Heart right ventricle (tissue), 16 donors: ENCODE measurements at places on chromosomes 4 and X. TPM values are rescaled to one million over a fixed set of nuclear protein-coding genes. Genes with fewer than 3 reads are reported as not detected.

The DCAF12L1 gene
- not detected for total RNA-seq

The MAOB gene
- 113 TPM for total RNA-seq

The TMPRSS11A gene
- total RNA-seq, result not detected

The FGFR3 gene
- 1.9 TPM for total RNA-seq

The PITX2 gene
- not detected for total RNA-seq

The NLGN3 gene
- 0.59 TPM for total RNA-seq

DNA sequence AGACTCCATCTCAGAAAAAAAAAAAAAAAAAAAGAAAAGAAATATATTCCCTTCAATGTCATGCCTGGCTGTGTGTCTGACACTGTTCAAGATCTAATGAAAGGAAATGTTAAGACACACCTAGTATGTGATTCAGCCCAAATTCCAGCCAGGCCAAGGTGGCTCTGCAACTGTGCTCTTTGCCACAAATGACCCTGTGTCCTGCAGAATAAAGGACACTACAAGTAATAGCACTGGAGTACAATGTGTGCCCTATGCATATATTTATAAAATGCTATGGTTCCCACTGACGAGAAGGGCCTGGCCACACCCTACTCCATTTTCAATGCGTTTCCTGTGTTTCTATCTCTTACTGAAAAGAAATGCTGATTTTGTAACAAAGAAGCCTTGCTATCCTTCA lies 98.0 kb upstream of the SORBS2 start:
- no peak for DNase-seq

GRCh38 chr4:122588453-122589238 lies 32.2 kb downstream of the IL21 start:
- no peak for DNase-seq

DNA sequence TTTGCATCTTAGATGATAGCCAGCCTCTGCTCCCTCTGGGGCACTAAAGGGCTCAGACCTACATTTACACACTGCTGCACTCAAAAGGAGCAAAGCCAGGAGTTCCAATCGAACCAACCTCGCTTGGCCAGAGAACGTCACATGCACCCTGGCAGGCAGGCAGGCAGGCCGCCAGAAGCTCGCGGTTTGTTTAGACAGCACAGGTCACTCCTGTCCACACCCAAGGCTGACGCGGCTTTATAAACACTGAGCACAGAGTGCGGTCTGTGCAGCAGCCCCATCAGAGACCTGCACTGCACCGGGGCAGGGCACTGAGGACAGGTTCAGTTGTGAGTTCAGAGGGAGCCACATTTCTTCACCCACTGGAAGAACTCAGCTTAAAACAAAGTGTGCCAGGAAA lies 143.9 kb downstream of the BCOR start:
- peak; percentile 61 for DNase-seq

DNA sequence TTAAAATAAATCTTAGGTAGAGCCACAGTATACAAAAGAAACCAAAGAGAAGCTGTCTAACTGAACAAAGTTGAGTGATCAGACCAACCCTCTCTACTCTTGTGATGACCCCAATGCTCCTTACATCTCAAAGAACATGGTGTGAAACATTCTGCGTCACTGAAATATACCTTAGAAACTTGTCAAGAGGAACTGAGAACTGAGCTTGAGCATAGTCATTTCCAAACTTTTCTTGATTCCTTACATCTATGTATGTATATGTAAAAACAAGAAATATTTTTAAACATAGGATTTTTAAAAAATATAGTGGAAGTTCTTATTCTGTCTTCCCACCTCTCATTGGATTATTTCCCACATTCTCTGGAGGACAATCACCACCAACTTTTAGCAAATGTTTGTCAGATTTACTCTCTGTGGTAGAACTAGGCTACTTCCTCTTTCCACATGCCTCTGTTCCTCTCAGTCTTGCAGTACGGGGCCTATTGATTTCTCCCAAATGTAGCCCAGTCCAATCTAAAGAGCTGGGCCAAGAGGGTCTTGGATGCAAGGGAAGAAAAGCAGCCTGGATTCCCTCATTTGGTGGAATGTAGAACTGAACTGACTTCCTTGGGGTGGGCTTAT lies 98.2 kb upstream of the HHIP start:
- DNase-seq, result no peak

GRCh38 chr4:20249333-20249732 lies 2.4 kb upstream of the SLIT2 start:
- DNase-seq, result no peak

- no peak for DNase-seq
Observed at GRCh38 chr4:145435646-145436045, 46.0 kb upstream of the SMAD1 start.

GRCh38 chrX:18542131-18542530 lies 116.7 kb downstream of the CDKL5 start:
- no peak for DNase-seq

DNA sequence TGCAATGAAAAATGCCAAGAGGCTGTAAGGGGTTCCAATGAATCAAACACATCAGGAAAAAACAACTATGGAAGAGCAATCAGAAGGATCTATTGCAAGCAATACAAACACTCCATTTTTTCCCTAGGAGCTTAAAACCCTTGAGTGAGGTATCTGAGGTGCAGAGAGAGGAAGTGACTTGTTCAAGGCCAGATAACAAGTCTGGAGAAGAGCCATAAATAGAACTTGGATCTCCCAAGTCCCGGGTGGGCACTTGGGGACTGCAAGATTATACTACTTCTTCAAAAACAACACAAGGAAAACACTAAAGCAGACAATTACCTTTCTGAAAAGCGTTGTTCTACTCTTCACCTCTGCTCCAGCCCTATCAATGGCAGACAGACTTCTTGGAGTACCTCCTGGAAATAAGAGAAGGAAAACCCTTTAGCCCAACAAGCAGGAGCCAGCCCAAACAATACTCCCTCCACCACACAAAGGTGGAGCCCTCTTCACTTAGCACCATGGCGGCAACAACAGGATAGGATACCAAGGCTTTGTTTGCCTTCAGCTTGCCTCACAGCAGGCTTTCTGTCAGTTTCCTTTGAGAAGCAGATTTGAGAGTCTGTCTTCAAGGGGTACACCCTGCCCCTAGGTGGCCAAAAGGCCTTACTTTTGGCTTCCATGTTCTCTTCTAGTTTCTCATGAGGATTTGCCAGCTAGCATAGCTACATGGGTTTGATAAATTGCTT lies 26.0 kb downstream of the AIFM1 start:
- no peak for DNase-seq

DNA sequence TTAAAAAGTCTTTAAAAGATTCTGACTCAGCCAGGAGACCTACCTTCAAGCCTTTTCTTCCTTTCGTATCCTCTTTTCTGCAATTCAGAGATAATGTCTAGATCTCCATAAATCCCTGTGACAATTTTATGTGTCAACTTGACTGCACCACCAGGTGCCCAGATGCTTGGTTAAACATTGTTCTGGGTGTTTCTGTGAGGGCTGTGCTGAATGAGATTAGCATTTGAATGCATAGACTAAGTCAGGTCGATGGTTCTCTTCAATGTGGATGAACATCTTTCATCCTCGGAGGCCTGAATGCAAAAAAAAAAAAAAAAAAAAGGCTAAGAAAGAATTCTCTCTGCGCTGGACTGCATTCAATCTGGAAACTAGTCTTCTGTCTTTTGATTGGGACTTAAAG lies 1082.7 kb downstream of the NLGN4X start:
- DNase-seq, result no peak

DNA sequence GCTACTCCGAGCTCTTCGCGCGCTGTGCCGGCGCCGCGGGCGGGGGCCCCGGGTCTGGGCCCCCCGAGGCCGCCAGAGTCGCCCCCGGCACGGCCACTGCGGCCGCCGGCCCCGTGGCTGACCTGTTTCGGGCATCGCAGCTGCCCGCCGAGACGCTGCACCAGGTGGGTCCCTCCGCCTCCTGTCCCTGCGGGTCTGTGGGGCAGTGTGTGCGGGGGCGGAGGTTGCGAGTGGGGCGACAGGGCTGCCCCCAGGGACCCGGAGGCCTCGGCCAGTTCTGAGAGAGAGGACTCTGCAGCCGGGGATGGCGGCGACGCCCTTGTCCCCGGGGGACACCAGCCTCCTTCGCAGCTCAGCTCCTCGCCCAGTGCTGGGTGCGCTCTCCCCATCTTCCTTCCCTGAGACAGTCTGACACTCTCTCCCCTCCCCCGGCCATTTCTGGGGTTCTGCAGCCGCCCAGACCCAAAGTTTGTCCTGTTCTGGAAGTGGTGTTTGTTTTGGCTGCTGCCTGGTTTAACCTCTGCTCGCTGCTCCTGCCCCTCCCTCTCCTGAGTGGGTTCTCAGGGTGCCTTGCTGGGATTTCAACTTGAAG lies 609 bp downstream of the REPS2 start:
- DNase-seq, result no peak

DNA sequence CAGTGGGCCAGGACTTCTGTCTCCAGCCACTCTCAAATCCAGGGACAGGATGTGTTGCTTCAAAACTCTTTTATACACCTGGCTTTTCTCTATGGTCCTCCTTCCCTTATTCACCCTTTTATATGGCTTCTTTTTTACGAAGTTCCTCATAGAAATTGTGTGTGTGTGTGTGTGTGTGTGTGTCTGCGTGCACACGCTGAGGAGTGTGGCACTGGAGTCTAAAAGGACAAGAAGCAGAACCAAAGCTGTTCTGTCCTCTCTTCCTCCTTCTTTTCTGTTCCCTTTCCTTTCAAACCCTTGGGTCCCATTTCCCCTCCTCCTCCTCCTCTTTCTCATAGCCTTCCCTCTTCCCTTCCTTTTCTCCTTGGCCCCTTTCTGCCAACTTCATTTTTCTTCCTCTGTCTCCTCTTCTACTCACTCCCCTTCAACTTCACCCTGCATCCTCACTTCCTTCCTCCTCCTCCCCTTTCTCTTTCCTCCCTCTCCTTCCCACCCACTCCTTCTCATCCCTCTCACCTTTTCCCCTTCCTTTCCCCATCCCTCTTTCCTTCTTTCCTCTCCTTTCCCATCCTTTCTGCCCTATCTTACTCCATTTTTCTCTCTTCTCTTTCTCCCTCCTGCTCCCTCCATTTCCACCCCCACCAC lies 360.5 kb downstream of the MID1IP1 start:
- DNase-seq, result no peak

GRCh38 chrX:11665168-11666111 lies at the start of gene ARHGAP6:
Gene ARHGAP6, minus strand, starts transcription at chrX:11665920. Its CDS starts 1,092 bp downstream, at chrX:11664828.
- peak; percentile 62 for DNase-seq

DNA sequence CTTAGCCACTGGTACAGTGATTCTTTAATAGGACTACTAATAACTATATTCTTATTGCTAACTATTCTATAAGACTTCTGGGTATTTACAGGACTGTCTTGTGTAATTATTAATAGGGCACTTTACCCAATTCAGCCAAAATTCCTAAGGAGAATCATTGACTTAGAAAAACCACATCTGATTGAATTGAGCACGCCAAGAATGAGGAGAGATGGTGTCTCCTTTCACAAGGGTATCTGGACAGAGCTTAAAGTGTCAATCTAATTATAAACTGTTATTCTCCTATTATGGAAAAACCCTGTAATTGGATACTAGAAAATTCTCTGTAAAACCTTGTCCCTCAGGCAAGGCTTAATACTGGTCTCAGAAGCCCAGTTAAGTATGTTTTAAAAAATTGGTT lies 111.1 kb upstream of the TLL1 start:
- DNase-seq, result no peak

DNA sequence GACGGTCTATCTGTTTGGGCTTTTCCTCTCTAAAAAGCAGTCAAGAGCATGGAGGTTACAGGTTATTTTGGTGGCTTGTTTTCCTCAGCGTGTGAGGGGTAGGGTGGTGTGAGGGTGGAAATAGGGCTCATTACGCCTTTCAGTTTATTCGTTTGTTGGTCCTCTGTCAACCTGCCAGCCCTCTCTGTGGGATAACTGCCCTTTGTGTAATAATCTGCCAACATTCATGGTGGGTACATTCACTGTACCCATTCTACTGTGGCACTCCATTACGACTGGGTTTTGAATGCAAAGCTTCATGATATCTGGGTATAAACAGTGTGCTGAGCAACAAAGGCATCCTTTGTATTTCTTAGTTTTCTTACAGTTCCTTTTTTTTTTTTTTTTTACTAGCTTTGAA lies 136.4 kb downstream of the ADGRL3 start:
- DNase-seq, result no peak

GRCh38 chrX:135389243-135389642 lies 32.5 kb upstream of the SMIM10L2A start:
- DNase-seq, result no peak

DNA sequence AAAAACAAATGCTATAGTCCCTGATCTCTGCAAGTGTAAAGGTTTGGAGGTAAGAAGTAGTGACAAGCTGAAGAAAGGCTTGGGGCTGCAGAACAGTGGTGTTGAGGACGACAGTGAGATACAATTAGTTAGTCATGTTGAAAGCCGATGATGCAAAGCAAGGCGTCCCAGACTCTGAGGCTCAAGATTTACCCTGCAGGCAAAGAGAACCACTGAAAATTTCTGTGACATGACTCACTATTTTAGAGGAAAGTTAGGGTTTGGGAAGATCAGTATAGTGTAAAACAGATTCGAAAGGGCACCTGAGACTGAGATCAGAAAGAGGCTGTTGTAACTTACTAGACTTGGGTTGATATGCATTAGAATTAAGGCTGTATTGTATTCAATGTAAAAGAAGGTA lies 281.3 kb upstream of the FTHL17 start:
- DNase-seq, result no peak
